HepG2 (cell line): ENCODE measurements at places on chromosomes 13 and 19. TPM values are rescaled to one million over a fixed set of nuclear protein-coding genes. Genes with fewer than 3 reads are reported as not detected.

KCTD12 gene
- not detected in 2 replicates for polyA plus RNA-seq

PTPRS gene
- 43.9 and 63.5 TPM in 2 replicates for polyA plus RNA-seq

NBEA gene
- polyA plus RNA-seq: 2.8 and 3.4 TPM in 2 replicates

P2RY11 gene
- 7.8 and 13.2 TPM in 2 replicates for polyA plus RNA-seq

ZNF90 gene
- 1.4 and 2.1 TPM in 2 replicates for polyA plus RNA-seq

VSIG10L gene
- 8.0 and 8.5 TPM in 2 replicates for polyA plus RNA-seq

ZNF529 gene
- 10.6 and 10.7 TPM in 2 replicates for polyA plus RNA-seq

ADM5 gene
- polyA plus RNA-seq: 4.1 and 4.7 TPM in 2 replicates

ZNF723 gene
- polyA plus RNA-seq: not detected in 2 replicates

SMIM44 gene
- polyA plus RNA-seq: not detected in 2 replicates

ZNF599 gene
- 7.3 and 7.5 TPM in 2 replicates for polyA plus RNA-seq

OBI1 gene
- 5.7 and 7.8 TPM in 2 replicates for polyA plus RNA-seq

MEDAG gene
- polyA plus RNA-seq: not detected in 2 replicates

FGF22 gene
- polyA plus RNA-seq: 0.07 TPM in 1 of 2 replicates, not detected in the other

RAB8A gene
- 36.7 and 37.0 TPM in 2 replicates for polyA plus RNA-seq

CCL25 gene
- not detected in 2 replicates for polyA plus RNA-seq

A1BG gene
- 14.7 and 49.8 TPM in 2 replicates for polyA plus RNA-seq

IQCN gene
- 0.14 and 0.18 TPM in 2 replicates for polyA plus RNA-seq

SLC1A5 gene
- 159 and 209 TPM in 2 replicates for polyA plus RNA-seq

DAPK3 gene
- 37.3 and 51.9 TPM in 2 replicates for polyA plus RNA-seq

CBY2 gene
- polyA plus RNA-seq: 0.05 TPM in 1 of 2 replicates, not detected in the other

CASP14 gene
- polyA plus RNA-seq: not detected in 2 replicates

C13orf42 gene
- not detected in 2 replicates for polyA plus RNA-seq

CEACAM16 gene
- polyA plus RNA-seq: not detected in 2 replicates

STX10 gene
- polyA plus RNA-seq: 66.4 and 85.5 TPM in 2 replicates

PRKACA gene
- polyA plus RNA-seq: 18.2 and 22.9 TPM in 2 replicates

NECTIN2 gene
- polyA plus RNA-seq: 114 and 164 TPM in 2 replicates

KRTDAP gene
- polyA plus RNA-seq: 0.67 and 1.5 TPM in 2 replicates

KLK14 gene
- not detected in 2 replicates for polyA plus RNA-seq

C19orf25 gene
- polyA plus RNA-seq: 14.2 and 19.5 TPM in 2 replicates

ZNF93 gene
- 0.25 and 0.49 TPM in 2 replicates for polyA plus RNA-seq

SELENOV gene
- not detected in 2 replicates for polyA plus RNA-seq

UTP14C gene
- 7.0 and 8.8 TPM in 2 replicates for polyA plus RNA-seq

ICAM5 gene
- polyA plus RNA-seq: 1.6 and 1.9 TPM in 2 replicates

C1QTNF9B gene
- not detected in 2 replicates for polyA plus RNA-seq

GRIN3B gene
- 0.20 and 0.34 TPM in 2 replicates for polyA plus RNA-seq

ATP7B gene
- polyA plus RNA-seq: 31.8 and 42.1 TPM in 2 replicates

ACTN4 gene
- polyA plus RNA-seq: 171 and 223 TPM in 2 replicates

SBSN gene
- polyA plus RNA-seq: not detected in 2 replicates

SIGLEC10 gene
- polyA plus RNA-seq: not detected in 2 replicates

FGF21 gene
- polyA plus RNA-seq: 0.17 TPM in 2 replicates
